ENCODE measurements at places on chromosomes 16 and 17. TPM values are rescaled to one million over a fixed set of nuclear protein-coding genes. Genes with fewer than 3 reads are reported as not detected.

The PRCD gene
- not detected for total RNA-seq

DNA sequence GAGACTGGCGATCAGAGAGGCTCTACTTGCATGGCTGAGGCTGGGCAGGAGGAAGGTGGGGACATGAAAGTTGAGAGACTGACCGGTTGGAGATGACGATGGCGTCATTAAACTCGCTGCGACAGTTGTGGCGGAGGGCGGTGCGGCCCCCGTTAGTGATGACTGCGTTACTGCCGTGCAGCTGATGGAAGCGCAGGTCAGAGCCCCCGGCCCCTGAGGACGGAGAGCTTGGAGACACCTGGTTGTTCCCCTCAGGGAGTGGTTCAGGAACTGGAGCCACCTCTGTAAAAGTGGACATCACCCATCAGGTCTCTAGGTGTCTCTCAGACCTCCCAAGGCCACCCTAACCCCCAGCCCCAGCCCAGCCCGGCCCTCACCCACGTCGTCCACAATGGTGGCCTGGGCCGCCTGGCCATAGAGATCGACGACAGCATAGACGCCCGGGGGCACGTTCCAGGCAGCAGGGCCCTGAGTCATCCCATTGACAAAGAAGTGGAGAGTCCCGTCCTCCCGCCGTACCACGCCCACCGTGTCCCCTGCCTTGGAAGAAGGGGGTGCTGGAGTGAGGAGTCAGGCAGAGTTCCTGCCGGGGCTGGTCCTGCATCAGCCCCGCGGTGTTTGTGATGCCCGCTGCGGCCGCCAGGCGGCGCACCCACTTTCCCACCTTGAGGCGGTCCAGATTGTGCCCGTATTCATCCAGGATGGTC lies 5.3 kb downstream of the NEURL4 start:
- DNase-seq = no peak

GRCh38 chr16:70793851-70794502 lies 7.0 kb downstream of the VAC14 start:
- DNase-seq = no peak

DNA sequence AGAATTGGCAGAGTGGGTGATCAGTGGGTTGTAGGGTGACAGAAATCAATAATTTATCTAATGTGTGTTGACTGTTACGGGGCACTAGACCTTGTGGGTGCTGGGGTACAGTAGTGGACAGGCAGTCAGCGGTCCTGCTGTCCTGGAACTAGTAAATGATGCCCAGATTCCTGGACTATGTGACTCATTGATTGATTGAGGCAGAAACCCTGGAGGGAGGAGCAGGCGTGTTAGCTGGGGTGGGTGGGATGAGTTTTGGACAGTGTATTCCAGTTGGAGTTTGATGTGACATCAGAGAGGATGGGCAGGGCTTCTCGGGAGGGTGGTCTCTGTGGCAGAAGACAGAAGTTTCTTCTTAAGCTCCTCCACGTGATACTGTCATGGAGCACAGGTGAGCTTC lies 24.4 kb downstream of the PRMT7 start:
- DNase-seq = no peak

GRCh38 chr16:73043828-73044467 lies 4.0 kb downstream of the ZFHX3 start:
- no peak for DNase-seq

GRCh38 chr17:149897-150584 lies 12.7 kb downstream of the SCGB1C2 start:
- no peak for DNase-seq

DNA sequence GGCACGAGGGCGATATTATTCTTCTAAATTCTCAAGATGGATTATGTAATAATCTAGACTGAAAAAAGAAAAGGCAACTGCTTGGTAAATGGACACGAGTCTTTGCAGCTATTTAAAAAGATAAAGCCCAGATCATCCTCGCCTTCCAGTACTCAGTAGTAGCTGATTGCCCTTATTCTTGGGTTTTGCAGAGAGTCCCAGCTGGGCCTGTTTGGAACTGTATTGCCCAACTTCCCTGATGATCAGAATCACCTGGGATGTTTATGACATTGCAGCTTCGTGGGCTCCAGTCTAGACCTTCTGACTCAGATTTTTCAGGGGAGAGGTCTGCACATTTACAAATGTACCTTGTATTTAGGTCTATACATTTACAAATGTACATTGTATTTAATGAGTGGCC lies 213.5 kb downstream of the RAB11FIP4 start:
- DNase-seq = no peak

DNA sequence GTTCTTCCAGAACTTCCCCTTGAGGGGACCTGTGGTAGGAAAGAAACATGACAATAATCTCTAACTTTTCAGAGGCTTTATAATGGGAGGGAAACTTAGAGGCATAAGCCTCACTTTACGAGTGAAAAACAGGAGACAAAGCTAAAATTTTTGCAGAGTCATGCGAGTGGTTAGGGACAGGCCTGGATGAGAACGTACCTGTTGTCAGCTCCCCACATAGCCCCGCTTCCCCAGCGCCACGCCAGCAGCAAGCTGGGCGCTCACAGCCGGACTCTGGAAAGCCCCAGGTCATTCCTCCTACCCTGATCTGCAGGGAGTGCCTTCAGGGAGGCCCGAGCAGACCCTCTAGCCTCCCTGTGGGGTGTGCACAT lies 53.6 kb downstream of the LDHD start:
- no peak for DNase-seq
